ENCODE measurements at places on chromosomes 3 and 15. TPM values are rescaled to one million over a fixed set of nuclear protein-coding genes. Genes with fewer than 3 reads are reported as not detected.

DNA sequence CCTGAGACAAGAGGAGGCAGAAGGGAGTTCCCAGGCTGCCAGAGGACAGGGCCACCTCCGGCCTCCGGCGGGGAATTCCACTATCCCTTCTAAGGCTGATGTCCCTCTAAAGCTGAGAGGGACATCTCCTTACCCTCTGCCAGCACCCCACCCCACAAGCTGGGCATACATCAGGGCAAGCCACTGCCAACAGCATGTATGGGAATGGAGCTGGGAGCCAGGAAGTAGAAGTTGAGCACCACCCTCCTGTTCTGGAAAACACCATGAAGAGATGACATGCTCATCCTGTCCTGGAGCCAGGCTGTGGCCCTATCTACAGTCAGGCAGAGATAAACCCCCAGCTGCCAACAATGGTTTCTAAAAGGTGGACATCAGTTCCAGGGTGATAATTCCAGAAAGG is 7.1 kb downstream of the PLCD1 start:
- peaks cover 5% of the 10 kb centered on the region for H3K4me1 ChIP-seq
- no peak overlapping the region for H3K27ac ChIP-seq
- DNase-seq, result no peak
- H3K27me3 ChIP-seq, result no peaks in the 10 kb centered on the region

- H3K36me3 ChIP-seq, result no peaks in the 10 kb centered on the region
- H3K4me3 ChIP-seq, result no peak overlapping the region
- H3K27ac ChIP-seq, result no peak overlapping the region
Measured at GRCh38 chr15:63369781-63370180, 11.9 kb downstream of the CA12 start.

- DNase-seq, result no peak
- no peak overlapping the region for H3K27ac ChIP-seq
- H3K36me3 ChIP-seq, result no peaks in the 10 kb centered on the region
- H3K4me1 ChIP-seq, result no peaks in the 10 kb centered on the region
- H3K4me3 ChIP-seq, result no peak overlapping the region
Measured at GRCh38 chr3:15989419-15989818, 185.1 kb upstream of the GALNT15 start.

GRCh38 chr3:63803911-63804310 is 15.2 kb upstream of the C3orf49 start:
- H3K4me3 ChIP-seq, result no peak overlapping the region
- no peak overlapping the region for H3K27ac ChIP-seq
- DNase-seq, result no peak
- no peaks in the 10 kb centered on the region for H3K27me3 ChIP-seq

DNA sequence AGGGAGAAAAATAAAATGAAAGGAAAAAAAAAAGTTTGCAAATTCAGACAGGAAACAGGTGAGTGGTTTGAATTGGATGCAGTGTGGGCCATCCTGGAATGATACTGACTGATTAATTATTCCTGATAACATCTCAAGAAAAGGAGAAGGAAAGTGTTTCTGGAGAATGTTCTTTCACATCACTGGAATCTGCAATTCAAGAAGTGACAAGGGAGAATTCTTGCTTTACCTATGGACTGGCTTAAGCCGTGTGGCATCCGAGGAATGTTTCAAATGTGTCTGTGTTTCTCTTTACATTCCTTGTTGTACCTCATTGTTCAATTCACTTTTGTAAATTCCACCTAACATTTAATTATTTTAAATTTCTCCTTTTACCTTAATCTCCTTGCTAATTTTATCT is 465.0 kb downstream of the EPHB1 start:
- H3K4me1 ChIP-seq, result no peaks in the 10 kb centered on the region
- no peaks in the 10 kb centered on the region for H3K27me3 ChIP-seq
- DNase-seq, result no peak
- H3K27ac ChIP-seq, result no peak overlapping the region

DNA sequence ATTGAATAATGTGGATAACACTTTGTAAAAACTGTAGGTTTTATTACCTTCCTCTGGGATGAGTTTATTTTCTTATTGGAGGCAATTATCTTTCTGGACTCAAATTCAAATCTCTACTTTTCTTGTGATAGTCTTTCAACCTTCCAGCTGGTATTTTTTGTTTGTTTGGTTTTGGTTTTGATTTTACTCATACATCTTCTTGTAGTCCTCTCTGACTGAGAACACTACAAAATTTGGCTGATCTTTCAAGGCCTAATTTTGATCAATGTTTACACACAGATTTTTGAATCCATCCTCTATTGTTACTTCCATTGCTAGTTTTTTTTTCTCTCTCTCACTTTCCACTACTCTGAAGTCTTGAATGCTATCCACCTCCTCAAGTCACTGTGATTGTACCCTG is 303.8 kb upstream of the NECTIN3 start:
- no peaks in the 10 kb centered on the region for H3K4me1 ChIP-seq
- no peak for DNase-seq
- H3K4me3 ChIP-seq, result no peak overlapping the region
- H3K36me3 ChIP-seq, result no peaks in the 10 kb centered on the region
- H3K27me3 ChIP-seq, result no peaks in the 10 kb centered on the region
- no peak overlapping the region for H3K27ac ChIP-seq

- no peaks in the 10 kb centered on the region for H3K27me3 ChIP-seq
- peaks cover 29% of the 10 kb centered on the region for H3K4me1 ChIP-seq
- H3K27ac ChIP-seq, result peak overlapping the region; percentile 97
- H3K4me3 ChIP-seq, result peak overlapping the region; percentile 90
- DNase-seq, result peak; percentile 30
- H3K36me3 ChIP-seq, result no peaks in the 10 kb centered on the region
Measured at GRCh38 chr3:67653425-67654098, 850 bp downstream of the SUCLG2 start.

DNA sequence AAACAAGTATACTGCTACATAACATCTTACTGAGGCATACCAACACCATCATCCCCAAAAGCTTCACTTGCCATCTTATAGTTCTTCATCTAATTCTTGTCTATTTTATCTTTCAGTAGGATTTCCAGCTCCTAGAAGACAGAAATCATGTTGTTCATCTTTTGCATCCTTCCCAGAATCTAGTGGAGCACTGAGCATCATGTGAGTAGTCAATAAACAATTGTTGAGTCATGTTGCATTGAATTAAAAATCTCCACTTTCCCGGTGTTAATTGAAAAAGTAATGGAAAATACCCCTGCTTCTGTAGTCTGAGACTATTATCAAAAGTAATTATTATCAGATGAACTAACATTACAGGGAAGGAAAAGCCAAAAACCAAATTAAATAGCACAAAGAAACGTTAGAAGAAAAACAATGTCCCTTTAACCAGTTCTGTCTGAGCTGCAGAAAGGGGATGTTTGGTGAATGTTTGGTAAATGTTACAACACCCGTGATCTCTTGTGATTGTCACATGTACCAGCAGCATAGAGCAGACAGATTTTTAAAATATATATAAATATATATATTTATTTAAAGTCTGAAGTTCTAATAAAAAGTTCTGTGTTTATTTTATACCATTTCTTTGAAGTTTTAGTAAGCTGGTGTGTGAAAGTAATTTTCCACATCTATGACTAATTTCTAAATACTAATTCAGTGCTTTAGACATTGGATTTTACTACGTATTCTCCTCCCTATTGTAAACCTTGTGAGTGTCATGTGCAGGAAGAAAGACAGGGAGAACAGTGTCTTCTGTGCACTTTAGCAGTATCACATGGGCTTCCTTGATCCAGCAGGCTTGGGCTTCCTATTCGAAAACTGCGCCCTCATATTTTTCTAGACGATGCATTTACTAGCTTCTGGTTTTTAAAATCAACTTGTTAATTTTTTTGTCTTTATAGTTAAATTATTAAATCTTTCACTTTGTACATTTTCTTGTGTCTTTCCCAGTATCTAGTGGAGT is 85.6 kb downstream of the RAP2B start:
- H3K36me3 ChIP-seq, result no peaks in the 10 kb centered on the region
- no peaks in the 10 kb centered on the region for H3K4me1 ChIP-seq
- H3K27me3 ChIP-seq, result no peaks in the 10 kb centered on the region
- H3K4me3 ChIP-seq, result no peak overlapping the region
- H3K27ac ChIP-seq, result peak overlapping the region; percentile 57

DNA sequence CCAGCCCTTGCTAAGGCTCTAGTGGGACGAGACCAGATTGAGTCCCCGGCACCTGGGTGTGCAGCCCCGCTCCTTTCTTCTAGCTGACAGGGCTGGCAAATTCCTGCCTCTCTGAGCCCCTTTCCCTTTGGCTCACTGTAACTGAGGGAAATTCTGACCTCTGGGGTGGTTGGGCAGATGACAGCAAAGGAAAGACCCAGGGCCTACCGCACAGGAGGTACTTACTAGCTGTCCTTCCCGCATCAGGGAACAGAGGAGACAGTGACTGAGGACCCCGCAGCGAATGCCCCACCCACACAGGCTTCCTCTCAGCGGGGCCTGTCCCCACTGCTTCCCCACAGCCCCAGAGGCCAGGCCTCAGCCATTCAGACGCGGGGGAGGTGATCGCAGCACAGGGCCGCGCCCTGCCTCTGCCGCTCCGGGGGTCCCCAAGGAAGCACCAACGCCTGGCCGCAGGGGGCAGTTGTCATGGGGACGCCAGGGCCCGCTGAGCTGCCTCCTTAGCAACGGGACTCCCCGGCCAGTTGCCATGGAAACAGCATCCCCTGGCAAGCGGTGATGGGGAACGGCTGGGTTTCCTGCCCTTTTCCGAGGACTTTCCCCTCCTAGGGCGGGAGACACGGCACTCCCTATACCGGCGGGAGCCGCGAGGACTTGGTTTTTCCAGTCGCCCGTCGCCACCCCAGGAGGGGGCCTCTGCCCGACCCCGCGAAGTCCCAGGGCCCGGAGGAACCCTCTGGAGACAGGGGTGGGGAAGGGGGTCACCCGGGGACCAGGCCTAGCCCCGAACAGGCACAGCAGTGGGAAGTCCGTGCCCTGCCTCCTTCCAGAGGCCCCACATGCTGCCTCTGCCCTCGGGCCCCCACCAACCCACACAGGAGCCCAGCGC is 50.1 kb downstream of the HCN4 start:
- no peaks in the 10 kb centered on the region for H3K27me3 ChIP-seq
- no peak overlapping the region for H3K4me3 ChIP-seq
- H3K27ac ChIP-seq, result no peak overlapping the region
- no peaks in the 10 kb centered on the region for H3K4me1 ChIP-seq
- DNase-seq, result no peak

GRCh38 chr3:30122359-30122758 is 484.0 kb upstream of the TGFBR2 start:
- DNase-seq, result no peak
- H3K36me3 ChIP-seq, result no peaks in the 10 kb centered on the region
- no peak overlapping the region for H3K27ac ChIP-seq
- no peaks in the 10 kb centered on the region for H3K27me3 ChIP-seq
- no peaks in the 10 kb centered on the region for H3K4me1 ChIP-seq
- no peak overlapping the region for H3K4me3 ChIP-seq

- H3K36me3 ChIP-seq, result no peaks in the 10 kb centered on the region
- H3K27me3 ChIP-seq, result no peaks in the 10 kb centered on the region
- H3K27ac ChIP-seq, result no peak overlapping the region
Measured at GRCh38 chr3:130539005-130539404, 22.0 kb downstream of the COL6A6 start.

GRCh38 chr3:196969660-196970546 is 1.3 kb upstream of the PIGZ start:
- no peak overlapping the region for H3K27ac ChIP-seq
- H3K36me3 ChIP-seq, result no peaks in the 10 kb centered on the region
- H3K27me3 ChIP-seq, result no peaks in the 10 kb centered on the region
- peak; percentile 67 for DNase-seq

ATP1B3 gene
- 83.2 TPM for total RNA-seq

LARP6 gene
- 36.5 TPM for total RNA-seq

ARL13B gene
- total RNA-seq, result 6.0 TPM

CFAP20DC gene
- 2.6 TPM for total RNA-seq

SLC15A2 gene
- total RNA-seq, result 2.4 TPM

MST1R gene
- 0.78 TPM for total RNA-seq

C3orf49 gene
- not detected for total RNA-seq

CRTC3 gene
- 14.9 TPM for total RNA-seq

PPP1R14D gene
- not detected for total RNA-seq

GPR176 gene
- total RNA-seq, result 12.7 TPM

CCNB2 gene
- total RNA-seq, result 1.2 TPM

C3orf52 gene
- total RNA-seq, result 9.0 TPM

CALML4 gene
- 7.3 TPM for total RNA-seq

HESX1 gene
- 2.5 TPM for total RNA-seq

A4GNT gene
- total RNA-seq, result not detected
